ENCODE measurements at places on chromosomes 3 and 15.

- DNase-seq = no peak
These were observed 28.0 kb downstream of the LRRC28 start for GRCh38 chr15:99279290-99279689.

- DNase-seq = no peak
These were observed 95.0 kb downstream of the FNDC3B start for GRCh38 chr3:172134352-172134751.

DNA sequence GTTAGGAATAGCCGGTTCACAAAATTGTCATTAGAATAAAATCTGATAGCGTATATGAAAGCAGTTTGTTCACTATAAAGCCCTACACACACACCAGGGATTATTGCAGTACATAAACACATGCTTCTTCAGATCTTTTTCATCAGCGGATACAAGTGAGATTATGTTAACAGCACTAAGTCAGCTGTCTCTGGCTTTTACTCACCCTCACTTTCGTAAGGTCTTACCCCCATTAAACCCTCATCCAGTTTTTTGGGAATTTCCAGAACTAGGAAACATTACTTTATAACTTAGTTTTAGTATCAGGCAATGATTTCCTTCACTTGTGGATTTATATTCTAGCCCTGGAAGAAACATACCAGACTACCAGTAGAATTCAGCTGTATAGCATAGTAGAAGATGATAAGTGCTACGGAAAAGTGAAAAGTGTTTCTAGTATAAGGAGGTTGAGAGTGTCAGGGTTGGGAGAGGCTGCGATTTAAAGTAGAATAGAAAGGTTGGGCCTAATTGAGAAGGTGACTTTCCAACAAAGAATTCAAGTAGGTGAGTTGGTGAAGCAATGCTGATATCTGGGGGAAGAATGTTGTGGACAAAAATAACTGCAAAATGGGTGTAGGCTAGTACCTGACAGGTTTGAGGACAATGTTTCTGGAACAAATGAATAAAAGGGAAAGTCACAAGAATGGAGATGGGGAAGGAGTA, 22.7 kb downstream of the TMEM207 start:
- DNase-seq = no peak

DNA sequence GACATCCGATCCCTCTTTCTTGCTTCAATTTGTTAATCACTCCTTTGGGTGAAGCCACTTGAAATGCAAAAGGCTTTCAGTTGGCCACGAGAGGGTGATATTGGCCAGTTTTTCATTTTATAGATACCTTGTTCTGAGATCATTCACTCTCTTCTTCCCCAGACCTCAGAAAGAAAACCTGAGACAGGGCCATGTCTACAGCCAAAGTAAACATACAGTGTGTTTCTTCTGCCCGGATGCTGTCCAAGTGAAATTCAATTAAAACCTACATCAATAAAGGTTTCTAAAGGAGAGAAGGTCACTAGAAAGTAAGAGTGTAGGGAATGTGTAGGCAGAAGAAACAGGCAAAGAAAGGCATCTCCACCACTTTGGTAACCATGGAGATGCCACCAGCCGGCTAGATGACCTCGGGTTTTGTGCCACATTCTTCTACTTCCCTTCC, 39.5 kb upstream of the FMN1 start:
- no peak for DNase-seq

DNA sequence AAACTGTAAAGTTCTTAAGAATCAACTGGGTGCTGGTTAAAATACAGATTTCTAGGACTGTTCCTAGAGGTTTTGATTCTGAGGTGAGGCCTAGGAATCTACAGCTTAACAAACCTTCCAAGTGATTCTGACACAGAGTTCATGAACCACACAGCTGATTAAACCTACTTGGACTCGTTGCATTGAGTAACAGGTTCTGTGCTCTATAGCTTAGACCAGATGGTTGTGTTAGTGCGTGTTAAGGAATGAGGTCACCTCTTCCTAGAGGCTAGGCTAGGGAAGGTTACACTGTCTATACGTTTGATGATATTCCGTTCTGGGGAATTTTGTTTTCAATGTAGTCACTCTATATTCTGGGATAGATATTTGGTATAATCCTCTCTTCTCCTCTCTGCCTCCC, 21.9 kb downstream of the EID1 start:
- no peak for DNase-seq
